ENCODE measurements at places on chromosomes 12 and 14. TPM values are rescaled to one million over a fixed set of nuclear protein-coding genes. Genes with fewer than 3 reads are reported as not detected.

SLC39A2 gene
- total RNA-seq: not detected

FAM161B gene
- total RNA-seq: 3.5 TPM

- peaks cover 30% of the 10 kb centered on the region for H3K4me1 ChIP-seq
- H3K4me3 ChIP-seq: no peak overlapping the region
- no peak overlapping the region for H3K27ac ChIP-seq
Observed at GRCh38 chr12:77124767-77125166, 59.4 kb upstream of the E2F7 start.

DNA sequence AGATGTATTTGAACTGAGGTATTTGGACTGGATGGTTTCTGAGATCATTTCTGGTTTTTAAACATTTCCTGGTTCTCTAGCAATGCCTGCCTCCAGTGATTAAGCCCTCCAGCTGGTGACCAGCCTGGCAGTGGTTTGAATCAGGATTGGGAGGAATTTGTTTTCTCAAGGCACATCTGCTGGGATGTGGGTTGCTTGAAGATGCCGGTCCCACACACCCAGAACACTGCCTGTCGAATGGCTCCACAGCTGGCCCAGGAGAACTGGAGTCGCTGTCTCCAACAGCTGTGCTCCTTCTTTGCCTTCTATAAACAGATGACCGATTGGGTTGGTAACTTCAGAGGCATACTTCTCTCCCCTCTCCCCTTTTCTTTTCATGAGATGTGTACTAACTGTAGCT lies 258.0 kb upstream of the DDHD1 start:
- no peak for DNase-seq
- no peak overlapping the region for H3K27ac ChIP-seq
- H3K4me3 ChIP-seq: no peak overlapping the region

DNA sequence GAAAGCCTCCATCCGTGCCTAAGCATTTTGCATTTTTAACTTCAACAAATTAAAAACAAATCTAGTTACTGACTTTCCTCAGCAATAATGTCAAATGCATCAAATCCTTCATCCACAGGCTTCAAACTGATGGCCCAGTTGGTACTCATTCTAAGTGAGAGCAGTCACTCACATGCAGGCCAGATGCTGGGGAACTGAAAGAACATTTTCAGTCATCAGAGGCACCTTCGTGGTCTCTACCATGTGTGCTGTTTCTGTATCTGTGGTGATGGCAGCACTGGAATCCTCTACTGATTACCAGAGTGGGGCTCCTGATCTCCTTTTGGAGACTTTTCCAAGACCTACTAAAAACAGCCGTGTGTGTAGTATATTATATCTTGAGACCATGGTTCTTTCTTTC lies 145.2 kb downstream of the PRIMA1 start:
- peaks cover 58% of the 10 kb centered on the region for H3K27me3 ChIP-seq
- H3K4me3 ChIP-seq: no peak overlapping the region
- no peak overlapping the region for H3K27ac ChIP-seq
- DNase-seq: no peak

DNA sequence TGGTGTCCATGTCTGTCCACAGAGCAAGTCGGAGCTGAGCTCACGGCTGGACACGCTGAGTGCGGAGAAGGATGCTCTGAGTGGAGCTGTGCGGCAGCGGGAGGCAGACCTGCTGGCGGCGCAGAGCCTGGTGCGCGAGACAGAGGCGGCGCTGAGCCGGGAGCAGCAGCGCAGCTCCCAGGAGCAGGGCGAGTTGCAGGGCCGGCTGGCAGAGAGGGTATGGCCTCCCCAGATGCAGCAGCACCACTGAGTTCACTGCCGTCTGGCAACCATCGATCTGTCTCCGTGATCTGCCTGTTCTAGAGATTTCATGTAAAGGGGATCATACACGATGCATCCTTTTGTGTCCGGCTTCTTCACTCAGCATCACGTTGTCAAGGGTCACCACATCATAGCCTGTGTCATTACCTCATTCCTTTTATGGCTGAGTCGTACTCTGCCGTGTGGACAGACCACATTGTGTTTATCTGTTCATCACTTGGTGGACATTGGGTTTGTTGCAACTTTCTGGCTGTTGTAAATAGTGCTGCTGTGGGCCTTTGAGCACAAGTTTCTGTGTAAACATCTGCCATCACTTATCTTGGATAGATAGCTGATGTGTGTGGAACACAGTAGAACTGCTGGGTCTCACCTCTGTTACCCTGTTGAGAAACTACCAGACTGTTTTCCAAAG lies 21.9 kb downstream of the HIP1R start:
- peaks cover 8% of the 10 kb centered on the region for H3K4me1 ChIP-seq
- no peak overlapping the region for H3K4me3 ChIP-seq
- no peaks in the 10 kb centered on the region for H3K36me3 ChIP-seq
- no peak overlapping the region for H3K27ac ChIP-seq
